ENCODE measurements at places on chromosomes 16 and 17.

GRCh38 chr17:73799781-73800627 lies 155.8 kb upstream of the SDK2 start:
- DNase-seq: no peak

DNA sequence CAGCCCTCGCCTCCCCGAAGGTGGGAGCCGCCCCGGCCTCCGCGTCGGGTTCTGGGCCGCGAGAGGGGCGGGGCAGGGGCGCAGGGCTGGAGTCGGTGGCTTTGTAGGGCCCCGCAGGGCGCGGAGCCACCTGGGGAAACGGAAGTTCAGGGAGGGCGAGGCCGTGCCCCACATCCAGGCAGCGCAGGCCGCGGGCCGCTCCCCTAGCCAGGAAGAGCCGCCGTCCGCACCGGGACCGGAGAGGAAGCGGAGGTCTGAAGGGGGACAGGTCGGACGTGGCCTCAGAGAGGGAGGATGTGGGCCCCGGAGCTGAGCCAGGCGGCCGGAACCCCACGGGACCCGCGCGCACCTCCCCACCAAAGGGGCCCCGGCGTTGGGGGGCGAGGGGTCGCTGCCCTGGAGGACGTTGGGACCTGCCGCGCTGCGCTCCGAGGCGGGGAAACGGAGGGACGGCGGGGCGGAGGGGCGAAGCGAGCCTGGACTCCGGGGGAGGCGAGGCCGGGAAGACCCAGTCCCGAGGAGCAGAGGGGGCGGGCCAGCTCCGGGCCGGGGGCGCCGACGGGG lies 482 bp upstream of the SLC16A3 start:
- no peak for DNase-seq

DNA sequence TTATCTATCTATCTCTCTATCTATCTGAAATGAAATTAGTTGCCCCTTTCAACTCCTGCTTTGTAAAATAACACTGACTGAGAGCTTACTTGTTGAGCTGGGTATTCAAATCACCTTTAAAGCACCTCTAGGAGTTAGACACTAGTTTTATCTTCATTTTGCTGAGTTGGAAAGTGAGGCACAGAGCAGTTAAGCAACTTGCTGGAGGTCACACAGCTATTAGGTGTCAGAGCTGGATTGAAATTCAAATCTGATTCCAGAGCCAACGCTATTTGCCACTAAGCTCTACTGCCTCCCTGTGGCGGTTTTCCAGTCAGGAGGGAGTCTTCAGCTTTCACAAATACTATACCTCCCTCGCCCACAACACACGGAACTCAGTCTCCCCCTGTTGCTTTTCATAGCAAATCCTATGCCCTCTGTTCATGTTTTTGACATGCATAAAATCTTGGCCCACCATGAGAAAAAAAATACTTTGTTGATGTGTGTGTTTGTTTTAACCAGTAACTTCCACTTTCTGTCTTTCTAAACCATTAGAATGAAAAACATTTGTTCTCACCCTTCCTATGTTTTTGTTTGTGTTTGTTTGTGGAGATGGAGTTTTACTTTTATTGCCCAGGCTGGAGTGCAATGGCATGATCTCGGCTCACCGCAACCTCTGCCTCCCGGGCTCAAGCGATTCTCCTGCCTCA lies 74.8 kb upstream of the SMURF2 start:
- DNase-seq: no peak

GRCh38 chr16:22705799-22706198 lies 108.2 kb upstream of the HS3ST2 start:
- no peak for DNase-seq

DNA sequence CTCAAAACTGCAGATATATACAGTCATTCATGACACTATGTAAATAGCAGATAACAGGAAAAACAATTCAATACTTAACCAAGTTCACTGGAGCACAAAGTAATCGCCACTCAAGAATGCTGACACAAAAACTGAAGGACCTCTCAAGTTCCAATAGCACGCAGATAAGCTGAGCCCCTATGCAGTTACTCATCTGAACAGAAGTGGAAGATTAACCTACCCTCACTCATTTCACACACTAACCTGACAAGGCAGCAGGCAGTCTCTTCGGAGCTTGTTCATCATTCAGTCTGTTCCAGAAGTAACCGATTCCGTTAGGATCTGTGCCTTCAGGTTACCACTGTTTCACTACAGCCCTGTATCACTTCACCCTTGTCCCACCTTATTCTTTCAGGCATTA lies 6.0 kb downstream of the HELZ start:
- DNase-seq: no peak

- DNase-seq: no peak
These were observed 46.4 kb downstream of the IRF8 start for GRCh38 chr16:85945424-85945751.

DNA sequence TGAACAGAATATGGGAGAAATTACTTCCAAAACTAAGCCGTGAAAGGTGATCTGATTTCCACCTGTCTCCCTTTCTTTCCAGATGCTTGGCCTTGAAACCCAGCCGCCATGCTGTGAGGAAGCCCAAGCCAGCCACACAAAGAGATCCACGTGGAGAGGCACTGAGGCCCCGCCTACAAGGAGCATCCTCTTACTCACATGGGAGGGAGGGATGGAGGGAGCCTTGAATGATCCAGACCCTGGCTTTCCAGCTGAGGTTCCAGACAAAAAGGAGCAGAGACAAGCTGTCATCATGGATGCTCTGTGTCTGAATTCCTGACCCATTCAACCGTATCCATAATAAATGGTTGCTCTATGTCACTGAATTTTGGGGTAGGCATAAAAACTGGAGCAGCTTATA lies 48.9 kb upstream of the HAPSTR1 start:
- DNase-seq: no peak

DNA sequence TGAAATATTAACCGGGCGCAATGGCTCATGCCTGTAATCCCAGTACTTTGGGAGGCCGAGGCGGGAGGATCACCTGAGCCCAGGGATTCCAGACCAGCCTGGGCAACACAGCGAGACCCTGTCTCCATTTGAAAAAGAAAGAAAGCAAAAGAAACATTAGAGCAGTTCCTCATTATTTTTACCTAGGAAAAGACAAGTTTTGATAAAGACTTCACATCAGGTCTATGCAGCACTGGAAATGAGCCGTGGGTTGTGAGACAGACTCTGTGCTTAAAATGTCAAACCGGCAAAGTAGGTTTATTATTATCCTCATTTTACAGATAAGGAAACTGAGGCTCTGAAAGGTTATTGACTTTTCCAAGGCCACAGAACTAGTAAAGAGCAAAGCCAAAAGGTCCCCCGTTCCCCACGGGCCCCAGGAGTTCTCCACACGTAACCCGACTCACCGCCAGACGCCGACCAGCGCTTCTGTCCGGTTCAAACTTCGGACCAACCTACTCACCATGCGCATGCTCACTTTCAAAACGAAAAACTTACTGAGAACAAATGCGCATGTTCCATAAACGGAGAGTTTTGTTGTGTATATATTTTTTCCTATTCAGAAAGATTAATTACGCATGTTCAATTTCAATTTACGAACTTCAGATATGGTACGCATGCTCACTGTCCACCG lies 356 bp downstream of the TUBD1 start:
- no peak for DNase-seq

DNA sequence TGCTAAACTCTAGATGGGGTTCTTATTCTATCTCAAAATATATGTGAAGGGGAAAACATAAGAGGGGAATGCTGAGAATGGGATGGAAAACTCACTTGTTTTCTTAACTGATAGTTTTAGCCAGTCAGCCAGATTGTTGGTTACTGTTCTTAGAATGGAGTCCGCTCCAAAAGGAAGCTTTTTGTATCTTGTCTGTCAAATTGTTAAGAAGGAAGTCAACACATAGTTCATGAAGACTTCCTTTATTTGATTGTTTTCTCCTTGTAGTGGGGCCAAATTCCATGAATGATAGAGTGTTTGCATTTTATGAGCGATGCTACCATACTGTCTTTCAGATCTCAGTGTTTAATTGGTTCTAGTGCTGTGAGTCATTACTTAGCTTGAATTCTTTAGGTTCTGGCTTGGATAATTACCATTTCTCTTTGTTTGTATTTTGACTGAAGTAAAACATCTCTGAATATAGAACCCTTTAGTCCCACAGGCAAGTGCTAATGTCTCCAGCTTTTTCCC lies 98.3 kb upstream of the GOT2 start:
- DNase-seq: no peak

GRCh38 chr17:29927546-29927945 lies 2.5 kb downstream of the SSH2 start:
- no peak for DNase-seq

- no peak for DNase-seq
These were observed 29.3 kb upstream of the CIBAR2 start for GRCh38 chr16:85141491-85142128.

GRCh38 chr17:77862890-77863813 lies 95.4 kb upstream of the TNRC6C start:
- no peak for DNase-seq
